ENCODE measurements at places on chromosomes 7 and 10.

- DNase-seq: no peak
Measured at GRCh38 chr10:14555807-14556206, 218.9 kb downstream of the FAM107B start.

- DNase-seq: peak; percentile 67
Measured at GRCh38 chr7:5997210-5997808, 11.5 kb downstream of the PMS2 start.

- no peak for DNase-seq
Measured at GRCh38 chr7:42151309-42151708, 85.7 kb downstream of the GLI3 start.

DNA sequence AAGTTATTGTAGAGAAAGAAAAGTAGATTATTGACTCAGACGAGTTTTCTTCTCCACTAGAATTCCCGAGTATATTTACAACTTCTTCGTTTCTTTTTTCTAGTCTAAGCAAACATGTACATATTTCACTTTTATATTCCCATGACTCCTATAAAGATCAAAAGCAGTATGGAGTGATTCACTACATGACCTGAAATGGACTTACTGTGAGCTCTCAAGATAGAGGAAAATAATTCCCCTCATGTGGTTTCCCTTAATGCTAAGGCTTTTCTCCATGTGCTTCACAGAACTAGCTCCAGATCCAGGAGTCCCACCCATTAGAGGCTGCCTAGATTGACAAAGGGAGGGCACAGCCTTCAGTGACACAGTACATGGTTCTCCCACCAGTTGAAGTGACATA is 823.1 kb upstream of the LRRTM3 start:
- no peak for DNase-seq

GRCh38 chr10:104195706-104196105 is 36.5 kb downstream of the CFAP43 start:
- DNase-seq: no peak

DNA sequence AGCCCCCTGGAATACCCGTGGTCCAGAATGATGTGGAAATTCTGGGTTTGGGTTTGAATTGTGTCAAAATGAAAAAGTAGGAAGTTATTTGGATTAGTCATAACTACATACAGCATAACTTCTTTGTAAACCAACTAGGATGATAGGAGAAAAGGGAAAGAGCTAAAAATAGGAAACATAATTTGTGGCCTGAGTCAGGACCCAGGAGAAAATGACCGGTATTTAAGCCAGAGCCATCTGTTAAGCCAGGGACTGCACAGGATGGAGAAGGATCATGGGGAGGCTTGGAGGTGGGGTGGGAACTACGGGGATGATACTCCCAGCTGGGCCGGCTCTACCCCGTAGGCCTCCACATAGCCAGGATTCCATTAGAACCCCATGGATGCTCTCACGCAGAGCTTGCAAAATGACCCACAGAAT is 98.6 kb downstream of the MYOF start:
- no peak for DNase-seq

DNA sequence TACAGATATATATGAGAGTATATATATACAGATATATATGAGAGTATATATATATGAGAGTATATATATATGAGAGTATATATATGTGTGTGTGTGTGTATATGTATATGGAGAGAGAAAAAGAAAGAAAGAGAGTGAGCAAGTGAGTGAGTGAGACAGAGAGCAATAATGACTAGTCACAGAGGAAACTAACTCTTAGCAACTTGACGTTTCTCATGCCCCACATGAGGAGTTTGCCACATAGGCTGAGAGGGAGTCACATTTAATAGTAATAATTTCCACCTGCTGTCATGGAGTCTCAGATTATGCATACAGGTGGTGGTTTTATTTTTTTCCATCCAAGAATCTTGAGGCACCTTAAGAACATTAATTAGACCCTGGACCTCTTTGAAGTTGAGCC is 199.9 kb downstream of the GATA3 start:
- DNase-seq: no peak

GRCh38 chr10:88315755-88316154 is 267.4 kb downstream of the RNLS start:
- DNase-seq: no peak

- no peak for DNase-seq
Measured at GRCh38 chr10:129570185-129570584, 103.1 kb downstream of the MGMT start.

- DNase-seq: peak; percentile 28
Measured at GRCh38 chr10:21702633-21703111, 168.6 kb downstream of the MLLT10 start.

DNA sequence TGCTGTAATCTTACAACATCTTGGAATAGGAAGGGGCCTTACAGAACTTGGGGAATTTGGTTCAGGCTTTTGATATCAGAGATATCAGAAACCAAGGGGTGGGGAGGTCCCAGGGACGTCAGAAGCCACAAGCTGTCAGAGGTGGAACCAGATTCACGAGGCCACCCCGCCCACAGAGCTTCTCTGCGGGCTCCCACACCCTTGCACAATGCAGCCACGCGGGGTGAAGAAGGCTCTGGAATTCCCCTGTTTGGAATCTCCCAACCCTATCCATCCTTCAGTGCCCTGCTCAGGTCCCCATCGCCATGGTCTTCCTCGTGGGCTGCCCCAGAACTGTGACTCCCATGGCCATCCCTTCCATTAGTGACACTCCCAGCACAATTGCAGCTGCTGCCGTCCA is 247.1 kb upstream of the SHH start:
- no peak for DNase-seq

GRCh38 chr7:16619979-16620408 is 25.6 kb downstream of the ANKMY2 start:
- DNase-seq: no peak

GRCh38 chr7:35257251-35258124 is 3.6 kb upstream of the TBX20 start:
- no peak for DNase-seq

DNA sequence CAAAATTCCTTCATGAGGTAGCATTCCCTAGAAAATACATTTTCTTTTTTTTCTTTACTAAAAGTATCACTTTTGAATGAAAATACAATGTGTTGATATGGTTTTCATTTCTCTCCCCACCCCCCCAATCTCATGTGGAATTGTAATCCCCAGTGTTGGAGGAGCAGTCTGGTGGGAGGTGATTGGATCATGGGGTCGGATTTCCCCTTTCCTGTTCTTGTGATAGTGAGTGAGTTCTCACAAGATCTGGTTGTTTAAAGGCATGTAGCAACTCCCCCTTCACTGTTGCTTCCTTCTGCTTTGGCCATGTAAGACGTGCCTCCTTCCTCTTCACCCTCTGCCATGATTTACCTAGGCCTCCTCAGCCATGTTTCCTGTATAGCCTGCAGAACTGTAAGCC is 790.3 kb upstream of the KCND2 start:
- DNase-seq: no peak

DNA sequence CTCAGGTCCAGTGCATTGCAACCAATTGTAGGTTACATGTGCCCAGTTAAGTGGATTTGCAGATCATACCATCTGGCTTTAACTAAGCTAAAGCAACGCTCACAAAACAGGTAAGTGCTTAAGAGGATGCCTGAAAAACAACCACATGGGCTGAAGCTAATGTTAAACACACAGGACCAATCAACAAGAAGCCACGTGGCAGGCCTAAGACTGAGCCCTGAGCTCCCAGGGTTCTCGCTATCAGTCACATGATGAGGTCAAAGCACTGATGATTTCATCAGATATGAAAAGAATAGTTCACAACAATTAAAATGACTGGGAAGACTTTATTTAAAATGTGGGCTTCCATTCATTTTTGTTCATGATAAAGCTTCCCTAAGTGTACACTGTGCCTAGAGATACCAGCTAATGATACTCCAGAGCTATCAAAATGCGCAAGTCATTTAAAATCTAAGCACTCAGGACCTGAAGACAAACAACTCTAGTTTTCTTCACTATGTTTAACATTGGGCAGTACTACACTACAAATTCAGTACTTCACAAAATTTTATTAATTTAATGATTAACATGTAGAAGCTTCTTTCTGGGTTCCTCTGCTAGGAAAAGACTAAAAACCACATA is 90.6 kb downstream of the PIP4K2A start:
- DNase-seq: no peak

DNA sequence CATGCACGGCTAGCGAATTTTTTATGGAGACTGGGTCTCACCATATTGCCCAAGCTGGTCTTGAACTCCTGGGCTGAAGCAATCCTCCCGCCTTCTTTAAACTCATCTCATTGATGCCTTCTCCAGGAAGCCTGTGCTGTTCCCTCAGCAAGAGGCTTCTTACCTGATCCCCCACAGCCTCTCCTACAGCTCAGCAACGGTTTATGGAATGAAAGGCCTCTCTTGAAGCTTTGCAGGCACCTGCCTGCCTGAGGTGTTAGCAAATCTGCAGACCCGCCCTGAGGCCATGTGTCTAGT is 468 bp upstream of the TRIM56 start:
- no peak for DNase-seq

DNA sequence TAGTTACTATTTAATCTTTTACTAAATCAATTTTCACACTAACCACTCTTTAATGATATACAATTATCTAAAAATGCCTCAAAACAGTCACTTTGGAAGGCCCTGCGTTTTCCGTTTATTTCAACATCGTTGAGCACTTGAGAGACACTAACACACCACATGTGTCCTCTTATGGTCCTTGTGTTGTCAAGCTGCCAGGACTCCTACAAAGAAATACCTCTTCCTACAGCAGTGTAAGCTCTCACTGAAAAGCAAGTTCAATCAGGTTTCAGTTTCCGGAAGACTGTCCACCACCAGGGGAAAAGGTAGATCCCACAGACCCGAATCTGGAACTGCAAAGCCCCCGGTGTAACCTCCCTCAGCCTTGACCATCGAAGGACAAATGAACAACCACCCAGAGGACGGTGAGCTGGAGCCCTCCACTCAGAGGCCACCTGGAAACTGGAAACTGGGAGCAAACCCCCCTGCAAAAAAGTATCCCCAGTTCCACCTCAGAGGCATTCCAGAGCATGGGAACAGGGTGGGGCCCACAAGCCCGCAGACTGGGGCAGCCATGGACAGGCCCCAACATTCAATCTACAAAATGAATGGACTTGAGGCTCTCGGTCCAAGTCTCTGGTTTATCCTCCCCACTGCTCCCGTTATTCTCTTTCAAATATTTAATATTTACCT is 37.6 kb downstream of the KCNH2 start:
- no peak for DNase-seq

- DNase-seq: no peak
Measured at GRCh38 chr10:5560142-5560816, 35.5 kb downstream of the CALML3 start.

DNA sequence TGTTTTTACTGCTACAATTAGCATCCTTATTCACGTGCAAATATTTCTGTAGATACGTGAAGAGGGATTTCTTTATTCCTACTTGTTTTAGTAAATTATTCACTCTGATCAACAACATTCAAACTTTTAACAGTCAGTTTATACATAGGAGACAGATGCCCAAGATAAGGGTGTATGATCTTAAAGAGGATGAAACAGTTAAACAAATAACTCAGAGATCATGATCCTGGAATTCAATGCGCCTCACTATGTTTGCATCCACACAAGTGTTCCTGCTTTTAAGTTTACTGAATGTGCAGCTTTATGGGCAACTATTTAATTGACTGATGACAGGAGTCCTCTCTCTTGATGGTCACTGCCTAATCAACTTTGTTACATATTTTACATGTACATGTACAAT is 394.8 kb downstream of the PARD3 start:
- DNase-seq: no peak

- DNase-seq: no peak
Measured at GRCh38 chr7:112395893-112396292, 54.4 kb upstream of the IFRD1 start.

GRCh38 chr7:51428217-51428887 is 111.7 kb upstream of the COBL start:
- no peak for DNase-seq

DNA sequence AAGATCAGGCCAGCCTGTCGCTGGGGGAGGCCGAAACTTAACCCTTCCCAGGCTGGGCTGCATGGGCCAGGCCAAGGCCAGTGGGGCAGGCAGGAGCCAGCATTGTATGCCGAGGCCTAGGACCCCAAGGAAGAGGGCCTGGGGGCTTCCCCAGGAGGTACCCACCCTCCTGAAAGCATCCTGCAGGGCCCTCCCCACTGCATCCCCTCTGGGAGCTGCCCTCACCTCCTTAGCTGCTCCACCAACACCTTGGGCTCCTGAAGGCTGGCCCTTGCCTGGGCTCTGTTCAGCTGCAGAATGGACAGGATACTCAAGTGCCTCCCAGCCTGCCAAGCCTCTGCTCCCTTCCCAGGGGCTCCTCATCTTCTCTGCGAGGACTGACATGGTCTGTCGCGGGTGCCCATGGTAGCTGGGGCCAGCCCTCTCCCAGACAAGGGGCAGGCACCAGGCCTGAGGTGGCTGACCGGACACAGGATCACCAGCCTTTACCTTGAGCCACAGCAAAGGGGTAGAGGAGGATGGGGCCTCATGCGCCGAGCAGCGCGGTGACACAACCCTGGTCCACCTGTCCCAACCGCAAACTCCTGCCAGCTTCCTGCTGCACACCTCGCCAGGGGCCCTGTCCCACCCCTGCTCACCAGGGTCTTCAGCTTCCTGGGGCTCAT is 94.2 kb downstream of the MICALL2 start:
- DNase-seq: no peak

DNA sequence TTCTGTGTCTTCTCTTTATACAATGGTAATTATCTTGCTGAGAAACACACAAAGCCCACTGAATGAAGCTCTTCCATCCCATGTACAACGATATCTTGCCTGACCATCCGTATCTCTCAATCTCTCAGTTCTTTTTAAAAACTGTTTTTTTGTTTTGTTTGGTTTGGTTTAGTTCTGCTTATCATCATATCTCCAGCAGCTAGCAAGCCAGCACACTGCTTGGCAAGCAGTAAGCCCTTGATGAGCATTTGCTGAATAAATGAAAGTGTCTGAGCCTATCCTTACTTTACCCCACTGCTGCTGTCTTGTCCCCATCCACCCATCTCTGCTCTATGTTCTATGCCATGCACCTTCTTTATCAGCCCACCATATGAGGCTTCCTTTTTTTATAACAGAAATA is 34.2 kb downstream of the ITGB1 start:
- DNase-seq: no peak

DNA sequence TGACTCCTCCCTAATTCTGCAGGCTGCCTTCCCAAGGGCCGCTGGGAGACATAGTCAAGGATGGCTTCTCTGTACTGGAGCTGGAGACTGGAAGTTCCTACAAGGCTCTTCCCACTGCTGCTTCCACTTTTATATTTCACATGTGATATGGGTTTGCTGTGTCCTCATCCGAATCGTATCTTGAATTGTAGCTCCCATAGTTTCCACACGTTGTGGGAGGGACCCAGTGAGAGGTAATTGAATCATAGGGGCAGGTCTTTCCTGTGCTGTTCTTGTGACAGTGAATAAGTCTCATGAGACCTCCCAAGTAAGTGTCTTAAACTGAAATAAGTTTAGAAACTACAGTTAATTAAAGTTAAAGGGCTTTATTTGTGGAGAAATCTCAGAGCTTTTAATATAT is 47.0 kb upstream of the BICC1 start:
- DNase-seq: no peak

- DNase-seq: no peak
Measured at GRCh38 chr7:138843632-138844580, 45.9 kb upstream of the ATP6V0A4 start.

- no peak for DNase-seq
Measured at GRCh38 chr7:15801041-15801440, 114.6 kb upstream of the MEOX2 start.

All from CD4-positive, alpha-beta T cell treated with Interleukin-12 subunit alpha and Interleukin-12 subunit beta, for 1 hour (primary cell).